ENCODE measurements at places on chromosomes 3 and 15. TPM values are rescaled to one million over a fixed set of nuclear protein-coding genes. Genes with fewer than 3 reads are reported as not detected.

Gene CLCN2
- 7.5 TPM for total RNA-seq

Gene EPB42
- 0.87 TPM for total RNA-seq

Gene ACKR2
- 1.4 TPM for total RNA-seq

Gene LSMEM2
- 0.36 TPM for total RNA-seq

Gene PCOLCE2
- 31.8 TPM for total RNA-seq

Gene DIPK2A
- 5.4 TPM for total RNA-seq

Gene ELL3
- 4.2 TPM for total RNA-seq

Measured in motor neuron (in vitro differentiated cells).